HFFc6 (cell line): ENCODE measurements at places on chromosomes 11 and 22. TPM values are rescaled to one million over a fixed set of nuclear protein-coding genes. Genes with fewer than 3 reads are reported as not detected.
A peak's percentile ranks its signal among the peaks of the same experiment; 100 is the strongest.

DNA sequence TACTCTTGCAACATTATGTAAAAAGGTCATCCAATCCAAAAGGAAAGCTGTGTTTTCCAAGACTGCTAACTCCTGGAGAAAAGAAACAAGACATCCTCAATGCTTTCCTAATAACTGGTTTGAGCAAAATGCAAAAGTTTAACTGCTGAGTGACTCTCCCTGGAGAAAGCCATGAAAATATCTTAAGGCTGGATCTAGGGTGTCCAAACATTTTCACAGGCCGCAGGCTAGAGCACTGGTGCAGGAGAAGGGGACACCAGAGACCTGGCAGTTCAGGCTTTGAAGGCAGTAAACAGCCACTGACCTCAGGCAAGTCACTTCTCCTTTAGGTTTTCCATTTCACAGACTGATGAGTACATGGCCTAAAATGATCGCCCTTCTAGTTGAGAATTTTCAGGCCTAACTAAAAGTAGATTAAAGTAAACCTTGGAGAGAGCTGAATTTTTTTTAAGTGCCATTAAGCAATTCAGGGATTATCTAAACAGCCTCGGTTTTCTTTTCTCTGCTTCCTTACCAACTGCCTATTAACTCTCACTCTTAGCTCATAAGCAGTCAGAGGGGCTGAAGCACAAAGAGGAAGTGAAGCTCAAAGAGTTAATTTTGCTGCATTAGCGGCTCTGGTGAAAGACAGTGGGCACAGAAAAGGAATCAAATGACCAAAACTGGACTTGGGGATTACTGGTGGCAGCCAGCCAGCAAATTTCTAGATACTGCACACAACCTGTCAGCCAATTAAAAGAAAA, 2.3 kb downstream of the CHKA start:
- H3K27me3 ChIP-seq = no peaks in the 10 kb centered on the region; the same call in 1 of the 2 replicates
- peaks cover 33% of the 10 kb centered on the region for H3K4me1 ChIP-seq
- H3K4me3 ChIP-seq = peak overlapping the region; percentile 87
- H3K36me3 ChIP-seq = peaks cover 5% of the 10 kb centered on the region; the same call in 1 of the 2 replicates
- no peak for DNase-seq
- peak overlapping the region; percentile 42 for H3K27ac ChIP-seq

DNA sequence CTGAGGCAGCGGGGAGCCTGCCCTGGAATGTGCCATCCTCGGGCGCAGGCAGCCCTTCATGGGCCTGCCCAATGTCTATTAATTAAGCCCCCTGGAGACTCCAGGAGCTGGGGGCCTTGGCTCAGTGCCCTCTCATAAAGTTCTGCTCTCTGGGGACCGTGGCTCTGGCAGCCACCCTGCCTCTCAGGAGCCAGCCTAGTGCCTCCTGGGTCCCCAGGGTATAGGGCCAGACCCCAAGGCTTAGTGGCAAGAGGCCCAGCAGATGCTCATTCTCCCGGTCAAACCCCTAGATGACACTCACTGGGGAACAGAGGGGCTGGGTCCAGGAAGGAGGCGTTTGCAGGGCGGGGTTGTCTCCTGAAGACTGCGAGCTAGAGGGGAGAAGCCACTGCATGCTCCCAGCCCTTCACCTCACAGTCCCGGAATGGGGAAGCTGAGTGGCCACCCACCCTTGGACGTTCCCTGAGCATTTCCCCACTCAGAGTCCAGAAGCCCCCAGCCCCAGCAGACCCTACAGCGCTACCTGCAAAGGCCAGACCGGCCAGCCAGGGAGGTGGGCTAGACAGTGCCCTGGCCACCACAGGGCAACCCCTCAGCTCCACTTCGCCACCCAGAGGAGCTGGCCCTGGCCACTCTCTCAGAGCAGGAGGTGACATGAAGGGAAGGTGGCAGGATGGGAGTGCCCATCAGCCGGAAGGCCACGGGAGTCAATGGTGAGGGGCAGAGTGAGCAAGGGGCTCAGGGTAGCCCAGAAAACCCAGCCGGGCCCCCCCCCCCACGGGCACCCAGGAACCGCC, 83.0 kb downstream of the CDKN1C start:
- H3K27me3 ChIP-seq = peaks cover 50% of the 10 kb centered on the region
- DNase-seq = no peak
- no peak overlapping the region for H3K27ac ChIP-seq
- no peaks in the 10 kb centered on the region for H3K36me3 ChIP-seq
- H3K4me3 ChIP-seq = no peak overlapping the region

DNA sequence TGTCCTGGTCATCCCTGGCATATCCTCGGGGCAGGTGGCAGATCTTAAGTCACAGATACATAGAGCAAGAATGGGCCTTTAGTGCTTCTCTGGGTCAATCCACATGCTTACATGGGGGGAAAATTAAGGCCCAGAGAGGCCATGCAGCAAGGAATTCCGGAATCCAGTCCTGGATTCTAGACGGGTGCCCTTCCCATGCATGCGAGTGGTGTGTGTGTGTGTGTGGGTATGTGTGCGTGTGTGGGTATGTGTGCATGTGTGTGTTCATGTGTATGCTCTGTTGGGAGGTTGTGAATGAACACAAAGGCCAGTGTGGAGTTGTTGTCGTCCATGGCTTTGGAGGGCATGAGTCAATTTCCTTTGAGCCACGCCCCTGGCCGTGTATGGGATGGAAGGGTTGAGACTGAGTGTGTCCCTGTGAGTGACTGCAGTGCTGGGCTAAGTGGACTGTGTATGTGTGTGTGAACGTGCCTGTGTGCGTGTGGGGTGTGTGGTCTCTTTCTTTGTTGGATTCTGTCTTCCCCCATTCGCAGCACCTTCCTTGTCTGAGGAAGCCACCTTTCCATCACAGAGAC, 33.4 kb upstream of the EIF3D start:
- peaks cover 15% of the 10 kb centered on the region for H3K4me1 ChIP-seq
- H3K4me3 ChIP-seq = no peak overlapping the region
- H3K27me3 ChIP-seq = peaks cover 35% of the 10 kb centered on the region
- no peaks in the 10 kb centered on the region for H3K36me3 ChIP-seq
- peak overlapping the region; percentile 48; the same call in 1 of the 2 replicates for H3K27ac ChIP-seq
- DNase-seq = peak; percentile 37

DNA sequence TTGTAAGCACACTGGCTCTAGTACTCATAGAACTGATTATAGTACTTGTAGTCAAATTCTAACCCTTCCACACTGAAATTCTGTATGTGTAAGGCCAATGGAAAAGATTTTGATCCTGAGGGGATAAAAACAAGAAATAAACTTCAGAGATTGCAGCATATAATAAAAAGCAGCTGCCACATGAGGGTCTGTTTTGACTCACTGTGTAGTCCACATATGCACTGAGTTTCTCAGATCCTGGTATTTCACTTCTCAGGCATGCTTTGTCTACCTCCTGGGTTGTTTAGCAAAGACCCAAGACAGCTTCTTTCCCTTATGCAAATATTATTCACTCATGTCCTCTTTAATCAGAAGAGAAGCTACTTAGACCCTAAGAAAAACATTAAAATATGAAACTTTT, 71.1 kb upstream of the SLC5A12 start:
- no peak for DNase-seq
- no peak overlapping the region for H3K4me3 ChIP-seq
- no peak overlapping the region for H3K27ac ChIP-seq
- no peaks in the 10 kb centered on the region; the same call in 1 of the 2 replicates for H3K27me3 ChIP-seq
- no peaks in the 10 kb centered on the region for H3K4me1 ChIP-seq

DNA sequence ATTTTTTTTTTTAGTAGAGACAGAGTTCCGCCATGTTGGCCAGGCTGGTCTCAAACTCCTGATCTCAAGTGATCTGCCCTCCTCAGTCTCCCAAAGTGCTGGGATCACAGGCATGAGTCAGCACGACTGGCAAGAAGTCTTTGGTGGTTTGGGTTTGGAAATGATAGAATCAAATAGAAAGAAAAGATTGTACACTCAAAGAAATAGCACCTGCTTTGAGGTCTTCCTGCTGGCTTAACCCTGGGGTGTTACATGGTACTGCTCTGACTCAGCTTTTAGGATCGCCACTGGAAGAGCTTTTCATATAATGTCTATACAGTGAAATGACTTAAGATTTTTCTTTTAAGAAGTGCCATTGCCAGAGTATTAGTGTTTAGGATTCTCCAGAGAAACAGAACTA, 50.2 kb downstream of the JAM3 start:
- H3K27me3 ChIP-seq = peaks cover 3% of the 10 kb centered on the region
- no peaks in the 10 kb centered on the region for H3K36me3 ChIP-seq
- DNase-seq = peak; percentile 77

DNA sequence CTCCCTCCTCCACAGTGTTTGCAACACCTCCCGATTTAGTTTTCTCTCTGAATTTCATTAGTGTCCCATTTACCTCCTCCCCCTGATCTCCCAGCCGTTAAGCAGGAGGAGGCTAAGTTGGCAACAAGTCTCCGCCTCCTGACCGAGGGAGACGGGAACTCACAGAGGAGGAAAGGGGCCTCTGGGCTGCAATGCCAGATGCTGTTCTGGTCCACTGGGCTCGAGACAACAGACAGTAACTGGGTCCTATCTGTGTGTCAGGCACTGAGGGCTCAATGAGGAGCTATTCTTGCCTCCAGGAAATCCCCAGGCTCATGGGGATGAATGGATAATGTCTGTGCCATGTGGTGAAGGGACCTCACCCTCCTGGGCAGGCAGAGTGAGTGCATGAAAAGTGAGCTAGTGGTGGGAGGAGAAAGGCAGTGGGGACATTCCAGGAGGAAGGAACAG, 228.1 kb downstream of the TENM4 start:
- H3K4me3 ChIP-seq = no peak overlapping the region
- no peak overlapping the region for H3K27ac ChIP-seq
- H3K4me1 ChIP-seq = no peaks in the 10 kb centered on the region; the same call in 1 of the 2 replicates
- H3K27me3 ChIP-seq = no peaks in the 10 kb centered on the region; the same call in 1 of the 2 replicates
- no peak for DNase-seq

DNA sequence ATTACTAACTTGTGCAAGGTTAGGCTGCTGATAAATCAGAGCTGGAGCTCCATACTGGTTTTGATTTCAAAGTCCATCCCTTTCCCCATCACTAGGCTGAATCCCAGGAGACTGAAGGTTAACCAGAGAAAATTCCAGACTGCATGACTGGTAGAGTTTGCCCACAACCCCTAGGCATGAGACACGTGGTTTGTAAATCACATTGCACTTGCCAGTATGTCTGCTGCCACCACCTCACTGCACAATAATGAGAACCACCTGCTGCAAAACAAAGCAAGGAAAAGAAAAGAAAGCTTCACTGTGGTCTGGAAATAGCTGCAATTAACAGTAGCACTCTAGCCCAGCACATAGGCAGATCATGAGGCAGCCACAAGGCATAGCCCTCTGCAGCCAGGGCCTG, 67.6 kb upstream of the NTM start:
- H3K36me3 ChIP-seq = no peaks in the 10 kb centered on the region
- no peaks in the 10 kb centered on the region; the same call in 1 of the 2 replicates for H3K4me1 ChIP-seq
- H3K27me3 ChIP-seq = peaks cover 11% of the 10 kb centered on the region
- no peak overlapping the region for H3K4me3 ChIP-seq

- no peak for DNase-seq
- H3K4me3 ChIP-seq = no peak overlapping the region
- no peaks in the 10 kb centered on the region for H3K4me1 ChIP-seq
- peaks cover 41% of the 10 kb centered on the region for H3K27me3 ChIP-seq
Observed at GRCh38 chr22:39721206-39722031, 150.9 kb downstream of the CACNA1I start.

- H3K27ac ChIP-seq = no peak overlapping the region
- peaks cover 26% of the 10 kb centered on the region for H3K4me1 ChIP-seq
- H3K4me3 ChIP-seq = no peak overlapping the region
- DNase-seq = no peak
- H3K36me3 ChIP-seq = peaks cover 18% of the 10 kb centered on the region; the same call in 1 of the 2 replicates
Observed at GRCh38 chr11:96123301-96123700, 199.4 kb upstream of the MTMR2 start.

DNA sequence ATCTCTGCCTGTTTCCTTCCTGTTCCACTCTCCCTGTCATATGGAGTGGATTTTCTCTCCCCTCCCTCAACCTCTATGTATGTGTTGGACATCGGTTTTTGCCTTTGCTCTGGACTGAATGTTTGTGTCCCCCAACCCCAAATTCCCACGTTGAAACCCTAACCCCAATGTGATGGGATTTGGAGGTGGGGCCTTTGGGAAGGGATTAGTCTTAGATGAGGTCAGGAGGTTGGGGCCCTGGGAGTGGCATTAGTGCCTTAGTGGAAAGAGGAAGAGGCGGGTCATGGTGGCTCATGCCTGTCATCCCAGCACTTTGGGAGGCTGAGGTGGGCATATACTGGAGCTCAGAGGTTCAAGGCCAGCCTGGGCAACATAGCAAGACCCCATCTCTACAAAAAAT, 11.6 kb downstream of the TP53AIP1 start:
- peaks cover 36% of the 10 kb centered on the region for H3K27me3 ChIP-seq
- peaks cover 19% of the 10 kb centered on the region for H3K4me1 ChIP-seq
- H3K27ac ChIP-seq = no peak overlapping the region
- no peak for DNase-seq
- H3K36me3 ChIP-seq = no peaks in the 10 kb centered on the region

DNA sequence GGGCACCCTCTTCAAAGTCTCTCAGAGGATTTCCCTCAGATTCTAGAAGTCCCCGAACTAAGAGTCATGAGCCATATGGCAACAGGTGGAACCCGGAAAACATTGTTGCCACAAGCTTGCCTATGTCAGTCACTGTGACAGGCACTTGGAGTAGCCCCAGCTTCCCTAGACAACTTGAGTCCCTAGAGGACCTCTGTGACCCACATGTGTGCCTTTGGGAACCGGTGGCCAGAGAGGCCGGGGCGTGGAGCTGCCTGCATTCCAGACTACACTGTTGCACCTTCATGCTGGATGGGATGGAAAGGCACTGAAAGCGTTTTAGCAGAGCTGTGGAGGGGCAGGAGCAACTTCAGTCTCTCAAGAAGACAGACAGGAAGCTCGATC, 12.1 kb downstream of the SLC37A2 start:
- H3K4me1 ChIP-seq = peaks cover 35% of the 10 kb centered on the region
- peak overlapping the region; percentile 32; the same call in 1 of the 2 replicates for H3K27ac ChIP-seq
- no peak for DNase-seq
- no peaks in the 10 kb centered on the region for H3K36me3 ChIP-seq
- peaks cover 4% of the 10 kb centered on the region for H3K27me3 ChIP-seq

Gene KCTD14
- total RNA-seq = 0.50 to 1.9 TPM (median 1.5 TPM) in 3 replicates
